SHP77 (cell line): ENCODE measurements at places on chromosomes 5 and 9.

- no peak for DNase-seq
Measured at GRCh38 chr9:125277411-125277810, 15.8 kb downstream of the GAPVD1 start.

DNA sequence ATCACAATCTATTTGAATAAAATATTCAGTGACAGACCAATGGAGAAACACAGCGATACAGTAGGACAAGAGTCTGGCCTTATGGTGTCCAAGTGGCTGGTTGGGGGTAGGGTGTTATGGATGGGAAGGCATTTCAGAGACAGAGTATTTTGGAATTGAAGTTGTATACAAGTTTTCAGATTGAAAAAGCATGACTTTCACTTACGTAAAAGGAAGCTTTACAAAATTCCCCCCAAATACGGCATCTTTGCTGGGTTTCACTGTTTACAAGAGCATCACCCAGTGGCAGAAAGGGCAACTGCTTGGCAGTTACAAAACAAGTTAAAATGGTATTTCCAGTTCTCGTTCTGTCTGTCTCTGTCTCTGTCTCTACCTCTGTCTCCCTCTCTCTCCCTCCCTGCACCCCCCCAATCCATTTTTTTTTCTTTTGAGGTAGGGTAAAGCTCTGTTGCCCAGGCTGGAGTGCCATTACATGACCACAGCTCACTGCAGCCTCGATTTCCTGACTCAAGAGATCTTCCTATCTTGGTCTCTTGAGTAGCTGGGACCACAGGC is 86.2 kb downstream of the PTPN3 start:
- DNase-seq = no peak

- no peak for DNase-seq
Measured at GRCh38 chr5:71719063-71719964, at the start of gene CARTPT. Gene CARTPT, plus strand, starts transcription at chr5:71719275. Its CDS starts 19 bp downstream, at chr5:71719294.

DNA sequence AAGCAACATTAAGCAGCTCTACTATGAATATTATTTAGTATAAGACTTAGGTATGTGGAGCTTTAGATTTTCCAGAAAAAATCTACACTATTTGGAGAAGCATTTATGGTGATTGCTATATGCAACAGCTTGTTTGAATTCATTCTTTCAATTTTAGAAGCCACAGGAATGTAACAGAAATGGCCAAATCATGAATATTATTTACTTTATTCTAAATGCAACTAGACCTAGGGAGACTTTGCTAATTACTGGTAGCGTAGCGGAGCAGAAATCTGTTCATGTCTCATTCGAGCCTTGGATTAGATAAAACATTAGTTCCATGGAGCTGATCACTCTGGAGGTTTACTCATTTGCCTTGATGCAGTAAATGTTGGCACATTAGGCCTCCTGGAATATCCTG is 290.2 kb downstream of the ZNF608 start:
- no peak for DNase-seq

DNA sequence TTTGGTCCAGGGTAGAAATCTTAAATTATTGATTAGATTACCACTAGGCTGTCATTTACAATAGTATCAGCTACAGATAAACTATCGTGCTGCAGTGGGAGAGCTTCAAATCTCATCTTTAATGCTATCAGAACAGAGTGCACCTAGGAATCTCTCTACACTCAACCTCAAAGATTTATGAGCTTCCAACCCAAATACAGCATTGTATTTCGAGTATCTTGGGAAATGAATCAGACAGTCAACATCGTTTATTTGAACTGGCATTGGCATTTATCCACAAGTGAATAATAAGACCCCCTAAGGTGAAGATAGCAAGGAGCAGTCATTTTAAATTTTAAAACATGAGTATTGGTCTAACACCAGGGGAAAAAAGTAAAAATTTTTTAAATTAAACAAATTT is 1203.2 kb downstream of the CDH12 start:
- DNase-seq = peak; percentile 55

DNA sequence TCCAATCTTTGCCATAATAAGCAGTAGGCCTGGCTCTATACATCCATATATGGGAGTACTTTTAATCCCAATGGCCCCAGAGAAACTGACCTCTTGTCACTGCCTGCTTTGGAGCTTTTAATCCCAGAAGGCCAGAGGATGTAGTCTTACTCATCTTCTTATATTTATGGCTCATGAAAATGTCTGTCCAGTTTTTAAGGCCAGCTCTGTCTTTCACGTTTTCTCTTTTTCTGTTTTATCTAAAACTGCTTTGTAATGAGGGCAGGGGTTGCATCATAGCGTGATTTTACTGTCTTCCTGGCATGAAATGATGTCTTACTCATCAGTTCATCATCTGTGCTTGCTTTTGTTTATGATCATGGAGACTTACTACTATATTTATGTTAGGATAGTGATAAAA is 1094.9 kb downstream of the MAT2B start:
- DNase-seq = no peak

- no peak for DNase-seq
Measured at GRCh38 chr5:94057655-94058054, 316.3 kb upstream of the POU5F2 start.

DNA sequence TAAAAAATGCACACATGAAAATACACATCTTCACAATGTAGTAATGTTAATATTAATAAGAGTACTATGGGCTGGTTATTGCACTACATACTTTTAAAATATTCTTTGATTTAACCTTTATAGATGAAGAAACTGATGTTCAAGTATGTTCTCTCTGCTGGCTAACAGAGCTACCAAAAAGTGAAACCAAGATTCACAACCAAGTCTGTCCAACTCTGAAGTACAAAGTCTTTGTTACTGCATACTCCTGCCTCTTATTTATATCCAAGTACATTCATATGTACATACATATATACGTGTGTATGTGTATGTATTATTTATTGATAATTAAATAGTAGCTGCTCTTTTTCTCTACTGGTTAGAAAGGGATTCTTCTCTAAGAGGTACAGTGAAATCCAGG is 325.6 kb downstream of the BNC2 start:
- no peak for DNase-seq

DNA sequence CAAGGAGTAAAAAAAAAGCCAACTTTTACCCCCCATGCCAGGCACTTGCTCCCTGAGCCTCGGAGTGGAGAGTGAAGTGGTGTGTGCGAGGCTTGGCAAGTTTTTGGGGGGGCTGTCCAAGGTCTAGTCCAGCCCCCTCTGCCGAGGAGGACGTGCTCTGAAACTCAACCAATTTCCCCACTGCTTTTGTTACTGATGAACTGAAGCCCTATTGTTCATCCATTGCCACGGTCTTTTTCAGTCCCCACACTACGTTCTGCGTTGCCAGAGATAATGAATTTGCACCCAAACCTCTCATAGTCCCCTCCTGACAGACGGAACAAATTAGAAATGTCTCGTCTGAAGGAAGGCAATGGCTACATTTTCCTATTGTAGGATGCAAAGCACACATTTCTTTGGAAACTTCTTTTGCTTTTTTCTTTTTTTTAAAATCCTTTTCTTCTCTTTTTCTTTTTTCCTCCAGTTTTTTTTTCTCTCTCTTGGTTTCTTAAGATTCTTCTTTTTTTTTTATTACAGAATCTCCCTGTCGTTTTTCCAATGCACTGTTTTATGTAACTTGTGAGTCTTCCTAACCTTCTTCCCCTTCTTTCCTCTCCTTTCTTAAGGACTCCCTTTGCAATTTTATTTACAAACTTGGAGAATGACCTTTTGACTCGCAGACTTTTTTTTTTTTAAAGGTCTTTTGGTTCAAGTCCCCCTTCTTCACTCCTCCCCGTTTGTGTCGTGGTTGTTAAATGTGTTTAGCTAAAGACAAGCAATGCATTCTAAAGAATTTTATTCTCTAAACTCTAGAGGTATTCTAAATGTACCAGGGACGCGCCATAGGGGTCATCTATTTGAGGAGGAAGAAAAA is 209.5 kb downstream of the MEF2C start:
- DNase-seq = no peak

GRCh38 chr9:70557661-70558369 is 143.4 kb upstream of the KLF9 start:
- no peak for DNase-seq

- DNase-seq = no peak
Measured at GRCh38 chr5:145941448-145942130, 5.2 kb downstream of the SH3RF2 start.

DNA sequence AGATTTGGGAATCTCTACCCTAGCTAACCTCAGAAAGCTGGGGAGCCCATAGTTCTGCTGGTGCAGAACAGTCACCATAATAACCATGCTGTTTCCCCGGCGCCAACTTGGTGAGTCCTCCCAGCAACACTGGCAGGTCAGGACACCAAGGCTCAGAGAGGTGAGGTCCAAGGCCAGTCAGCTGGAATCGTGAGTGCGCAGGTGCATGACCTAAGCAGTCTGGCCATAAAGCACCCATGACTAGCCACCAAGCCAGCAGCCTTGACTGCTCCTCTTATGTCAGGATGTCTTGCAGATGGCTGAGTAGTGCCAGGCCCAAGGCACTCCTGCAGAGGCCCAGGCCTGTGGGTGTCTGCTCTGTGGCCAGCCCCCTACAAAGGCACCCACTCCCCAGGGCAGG is 2.6 kb downstream of the RNF44 start:
- no peak for DNase-seq

GRCh38 chr5:96537386-96537785 is 104.3 kb upstream of the PCSK1 start:
- no peak for DNase-seq

DNA sequence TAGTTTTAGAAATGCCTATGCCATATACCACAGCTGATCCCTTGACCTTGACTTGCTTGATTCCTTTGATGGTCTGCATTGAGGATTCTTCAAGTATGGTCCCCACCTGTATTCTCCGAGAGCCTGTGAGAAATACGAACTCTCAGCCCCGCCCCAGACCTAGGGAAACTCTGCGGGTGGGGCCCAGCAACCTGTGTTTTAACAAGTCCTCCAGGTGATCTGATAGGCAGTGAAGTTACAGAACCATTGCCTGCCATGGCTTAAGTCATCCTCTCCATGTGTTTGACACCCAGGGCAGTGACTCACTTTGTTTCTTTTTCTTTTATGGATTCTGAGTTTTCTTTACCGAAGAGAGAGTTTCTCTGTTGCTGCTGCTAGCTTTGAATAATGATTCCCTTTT is 18.5 kb downstream of the FRMPD1 start:
- DNase-seq = no peak

DNA sequence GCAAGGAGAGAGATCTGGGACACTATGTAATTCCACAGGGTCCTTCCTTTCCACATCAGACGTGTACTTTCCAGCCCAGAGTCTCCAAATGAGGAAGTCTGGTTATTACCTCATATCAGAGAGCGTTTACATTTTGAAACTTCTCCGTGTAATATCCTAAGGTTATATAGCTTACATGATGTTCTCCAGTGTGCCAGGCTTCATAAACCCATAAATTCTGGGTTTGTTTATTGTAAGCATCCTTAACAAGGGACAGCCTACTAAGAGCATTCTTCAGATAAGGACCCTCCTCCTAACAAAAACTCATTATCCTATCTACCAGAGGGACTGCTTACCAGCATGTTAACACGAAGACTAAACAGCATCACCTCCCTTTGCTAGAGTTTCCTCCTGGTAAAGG is 17.9 kb downstream of the SRFBP1 start:
- no peak for DNase-seq

- no peak for DNase-seq
Measured at GRCh38 chr5:173659423-173659822, 43.0 kb upstream of the BOD1 start.

GRCh38 chr9:35267710-35268109 is 105.9 kb downstream of the UNC13B start:
- DNase-seq = no peak

GRCh38 chr9:38032266-38033110 is 36.5 kb downstream of the SHB start:
- no peak for DNase-seq
